ENCODE measurements at places on chromosomes 16 and 17.

DNA sequence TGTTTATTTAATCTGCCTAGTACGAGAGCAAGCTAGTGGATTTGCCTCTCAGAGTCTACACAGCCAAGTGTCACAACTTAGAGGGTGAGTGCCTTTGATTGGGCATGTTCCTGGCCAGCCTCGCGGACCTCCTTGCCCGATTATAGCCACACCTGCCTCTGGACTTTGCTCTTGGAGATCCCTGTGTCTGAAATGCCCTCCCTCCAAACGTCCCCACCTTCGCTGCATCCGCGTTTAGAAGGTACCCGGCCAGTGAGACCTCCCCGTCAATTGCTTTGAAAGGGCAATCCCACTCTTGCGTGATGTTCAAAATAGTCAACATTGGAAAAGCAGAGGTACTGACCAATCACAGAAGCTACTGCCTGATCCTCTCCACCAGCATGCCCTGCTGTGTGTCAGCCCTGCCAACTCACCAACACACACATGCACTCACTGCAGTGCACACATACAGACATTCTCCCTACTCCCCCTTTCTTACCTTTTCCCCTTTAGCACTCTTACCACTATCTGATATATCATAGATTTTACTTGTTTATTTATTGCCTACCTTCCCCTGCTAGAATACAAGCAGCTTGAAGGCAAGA, 6.5 kb upstream of the SDK2 start:
- no peak for DNase-seq

- DNase-seq, result peak; percentile 59
Measured at GRCh38 chr17:72136692-72137091, 15.9 kb downstream of the SOX9 start.

- peak; percentile 90 for DNase-seq
Measured at GRCh38 chr17:76103274-76104139, at the start of gene EXOC7. TSS of gene EXOC7 (minus strand) at chr17:76103787. CDS start at chr17:76103692, 95 bp downstream.

- no peak for DNase-seq
Measured at GRCh38 chr17:43810226-43810715, 22.7 kb downstream of the MPP3 start.

DNA sequence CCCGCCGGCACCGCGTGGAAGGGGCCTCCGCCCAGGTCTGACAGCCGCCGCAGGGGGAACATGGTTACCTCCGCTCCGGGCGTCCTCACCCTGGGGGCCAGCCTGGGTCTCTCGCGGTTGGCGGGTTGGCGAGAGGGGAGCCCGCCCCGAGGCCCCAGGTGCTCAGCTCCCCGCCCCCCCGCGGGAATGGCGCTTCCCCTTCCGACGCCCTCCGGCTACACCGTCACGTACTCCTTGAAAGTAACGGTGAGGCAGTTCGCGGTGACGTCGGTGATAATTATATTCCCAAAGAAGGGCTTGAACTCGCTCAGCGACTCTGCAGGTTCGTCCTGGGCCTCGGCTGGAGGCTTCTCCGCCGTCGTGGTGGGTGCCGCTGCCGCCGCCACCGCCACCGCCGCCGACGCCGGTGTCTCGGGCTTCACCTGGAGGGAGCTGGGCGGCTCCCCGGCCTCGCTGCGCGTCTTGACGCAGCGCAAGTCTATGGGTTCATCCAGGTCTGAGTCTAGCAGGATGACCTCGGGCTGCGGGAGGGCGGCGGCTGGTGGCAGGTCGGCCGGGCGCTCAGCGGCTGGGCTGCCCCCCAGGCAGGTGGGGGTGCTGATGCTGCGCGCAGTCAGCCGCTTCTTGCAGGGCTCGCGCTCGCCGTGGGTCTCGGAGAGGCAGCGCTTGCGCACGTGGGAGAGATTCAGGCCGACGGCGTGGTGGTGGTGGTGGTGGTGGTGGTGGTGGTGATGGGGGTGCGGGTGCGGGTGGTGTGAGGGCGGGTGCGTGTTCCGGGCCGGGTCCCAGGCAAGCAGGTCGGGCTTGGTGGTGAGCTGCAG, 5.3 kb downstream of the CBX4 start:
- no peak for DNase-seq

GRCh38 chr17:71335212-71335611, 785.6 kb upstream of the SOX9 start:
- peak; percentile 25 for DNase-seq

GRCh38 chr17:69401251-69401650, 13.2 kb upstream of the MAP2K6 start:
- DNase-seq, result no peak

DNA sequence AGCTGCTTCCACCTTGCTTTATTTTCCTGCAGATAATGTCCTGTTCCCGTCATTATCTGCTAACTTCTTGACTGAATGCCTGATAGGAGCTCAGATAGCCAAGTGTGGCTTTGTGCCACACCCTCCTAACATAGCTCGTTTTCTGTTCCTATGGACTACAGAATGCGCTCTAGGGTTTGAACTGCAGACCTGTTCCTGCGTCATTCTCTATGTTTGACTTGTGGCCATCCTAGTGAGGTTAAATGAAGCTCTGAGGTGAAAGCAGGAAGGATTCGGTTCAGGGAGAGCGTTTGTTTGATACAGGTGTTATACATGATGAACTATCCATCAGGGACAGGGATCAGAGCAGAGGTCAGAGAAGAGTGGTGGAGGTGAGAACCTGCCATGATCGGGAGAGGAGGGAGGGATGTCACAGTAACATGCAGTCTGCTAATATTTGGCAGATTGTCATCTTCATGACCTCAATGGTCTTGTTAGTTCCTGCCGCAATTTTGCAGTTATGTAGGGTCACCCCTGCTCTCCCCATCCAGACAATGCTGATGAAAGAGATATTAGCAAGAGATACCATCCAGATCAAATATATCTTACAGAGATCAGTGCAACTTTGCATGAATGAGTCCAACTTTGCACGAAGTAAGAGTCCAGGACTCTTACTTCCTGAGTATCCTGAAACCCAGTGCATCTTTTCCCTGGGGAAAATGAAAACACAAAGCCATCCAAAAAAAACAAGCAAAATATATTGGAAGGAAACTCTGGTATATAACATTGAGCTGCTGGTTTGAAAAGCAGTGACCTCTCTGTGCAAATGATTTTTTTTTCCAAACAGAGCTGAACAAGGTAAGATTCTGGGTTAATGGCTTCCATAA, 32.8 kb downstream of the MPHOSPH6 start:
- DNase-seq, result peak; percentile 23

- no peak for DNase-seq
Measured at GRCh38 chr17:75049706-75050105, 2.7 kb downstream of the KCTD2 start.

DNA sequence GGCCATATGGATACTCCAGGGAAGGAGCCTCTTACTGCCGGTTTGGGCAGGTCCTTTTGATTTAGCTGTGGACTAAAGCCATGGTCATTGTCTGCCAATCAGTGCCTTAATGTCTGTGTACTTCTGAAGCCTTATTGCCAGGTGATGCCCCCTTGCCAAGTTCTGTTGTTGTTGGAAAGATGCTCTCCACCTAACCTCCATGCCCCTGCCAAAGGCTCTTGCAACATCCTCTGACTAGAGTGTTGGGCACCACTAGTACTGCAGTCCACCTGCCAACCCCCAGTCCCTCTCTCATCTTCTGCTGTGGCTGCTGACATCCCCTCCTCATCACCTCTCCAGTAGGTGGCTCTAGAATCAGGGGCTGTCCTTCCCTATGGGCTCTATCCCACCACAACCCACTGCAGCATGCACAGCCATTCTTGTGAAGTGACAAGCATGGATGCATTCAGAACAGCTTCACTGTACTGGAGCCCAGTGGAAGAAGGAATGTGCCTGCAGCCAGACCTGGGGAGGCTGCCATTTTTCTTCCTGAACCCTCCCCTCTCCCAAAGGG, 375.3 kb upstream of the CDH5 start:
- DNase-seq, result no peak

DNA sequence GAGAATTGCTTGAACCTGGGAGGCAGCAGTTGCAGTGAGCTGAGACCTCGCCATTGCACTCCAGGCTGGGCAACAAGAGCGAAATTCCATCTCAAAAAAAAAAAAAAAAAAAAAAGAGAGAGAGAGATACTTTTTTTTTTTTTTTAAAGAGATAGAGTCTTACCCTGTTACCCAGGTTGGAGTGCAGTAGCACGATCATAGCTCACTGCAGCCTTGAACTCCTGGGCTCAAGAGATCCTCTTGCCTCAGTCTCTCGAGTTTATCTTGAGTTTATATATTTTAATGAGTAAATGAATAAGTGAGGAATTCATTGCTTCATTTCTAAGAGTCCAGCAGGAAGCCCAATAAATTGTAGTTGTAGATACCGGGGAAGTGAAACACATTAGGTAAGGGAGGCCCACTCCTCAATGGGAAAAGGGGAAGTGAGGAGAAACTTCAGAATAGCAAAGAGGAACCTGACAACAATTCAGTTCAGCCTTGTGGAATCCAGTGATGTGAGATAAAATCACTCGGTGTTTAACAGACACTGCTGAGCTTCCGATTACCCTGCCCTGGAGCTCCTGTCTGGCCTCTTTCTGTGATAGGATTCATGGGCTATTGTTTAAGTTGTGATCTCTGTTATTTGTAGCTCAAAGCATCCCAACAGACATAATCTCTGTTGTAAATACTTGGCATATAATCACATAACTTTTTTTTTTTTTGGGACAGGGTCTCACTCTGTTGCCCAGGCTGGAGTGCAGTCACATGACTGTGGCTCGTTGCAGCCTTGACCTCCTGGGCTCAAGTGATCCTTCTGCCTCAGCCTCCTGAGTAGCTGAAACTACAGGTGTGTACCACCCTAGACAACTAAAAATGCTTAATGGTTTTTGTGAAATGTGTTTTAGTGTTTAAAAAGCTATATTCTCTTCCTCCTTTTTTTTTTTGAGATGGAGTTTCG, 15.8 kb upstream of the ITGAM start:
- no peak for DNase-seq

DNA sequence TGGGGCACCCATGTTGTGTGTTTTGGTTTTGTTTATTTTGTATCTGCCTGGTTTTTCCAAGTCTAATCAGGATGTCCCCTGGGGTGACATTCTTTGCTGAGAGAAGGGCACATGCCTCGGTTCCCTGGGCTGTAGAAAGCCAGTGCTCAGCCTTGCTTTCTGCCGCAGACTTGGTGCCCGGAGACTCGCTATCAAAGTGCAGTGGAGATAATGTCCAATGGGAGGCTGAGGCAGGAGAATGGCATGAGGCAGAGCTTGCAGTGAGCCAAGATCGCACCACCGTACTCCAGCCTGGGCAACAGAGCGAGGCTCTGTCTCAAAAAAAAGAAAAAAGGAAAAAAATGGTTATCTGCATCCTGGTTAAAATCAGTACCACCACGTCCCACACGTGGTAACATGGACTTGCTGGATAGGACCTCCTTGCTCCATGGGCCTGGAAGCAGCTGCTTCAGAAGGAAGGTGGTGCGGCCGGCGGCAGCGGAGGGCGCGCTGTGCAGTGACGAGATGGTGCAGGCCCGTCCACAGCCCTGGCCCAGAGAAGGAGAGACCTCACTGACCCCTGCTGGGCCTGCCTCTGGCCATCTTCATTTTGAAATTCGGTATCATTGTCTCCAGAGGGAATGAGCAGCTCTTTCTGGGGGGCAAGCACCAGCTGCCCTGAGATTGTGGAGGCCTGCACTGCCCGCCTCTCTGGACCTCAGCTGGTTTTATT, 19.3 kb upstream of the IL17C start:
- no peak for DNase-seq

DNA sequence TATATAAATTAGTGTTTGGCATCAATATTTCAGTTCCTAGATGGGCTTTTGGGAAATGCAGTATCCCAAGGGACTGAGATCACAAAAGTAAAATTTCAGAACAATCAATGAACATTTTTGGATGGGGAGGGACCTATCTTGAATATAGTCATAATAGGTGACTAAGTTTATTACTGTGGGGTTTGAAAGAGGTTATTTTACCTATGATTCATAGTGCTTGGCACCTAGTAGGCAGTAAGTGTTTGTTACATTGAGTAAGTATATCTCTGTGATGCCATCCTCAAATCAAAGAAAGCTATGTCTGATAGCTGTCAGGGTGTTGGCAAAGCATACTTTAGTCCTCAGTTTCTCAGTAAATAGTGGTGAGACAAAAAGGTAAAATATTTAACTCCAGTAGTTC, 36.9 kb downstream of the ZNF207 start:
- DNase-seq, result no peak

DNA sequence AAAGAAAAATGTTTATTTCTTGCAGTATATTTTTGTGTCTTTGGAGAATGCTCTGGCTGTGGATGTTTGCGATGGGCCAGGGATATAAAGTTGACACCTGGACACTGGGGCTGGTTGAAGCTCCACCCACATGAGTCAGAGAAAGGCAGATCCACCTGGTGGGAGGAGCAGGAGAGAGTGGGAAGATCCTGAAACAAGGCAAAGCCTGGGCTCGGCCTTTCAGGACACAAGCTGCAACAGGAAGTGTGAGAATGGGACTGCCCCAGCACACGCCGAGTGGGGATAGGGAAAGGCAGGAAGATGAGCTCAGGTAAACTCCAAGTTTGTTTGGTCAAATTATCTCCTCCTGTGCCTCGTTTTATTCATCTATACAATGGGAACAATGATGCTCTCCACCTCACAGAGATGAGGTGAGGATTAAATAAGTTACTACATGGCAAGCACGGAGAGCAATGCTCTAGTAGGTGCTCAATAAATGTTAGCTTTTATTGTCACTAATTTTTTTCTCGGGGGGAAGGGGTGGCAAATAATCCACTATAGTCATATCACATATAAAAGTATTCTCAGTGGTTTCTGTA, 21.4 kb upstream of the PITPNM3 start:
- no peak for DNase-seq

DNA sequence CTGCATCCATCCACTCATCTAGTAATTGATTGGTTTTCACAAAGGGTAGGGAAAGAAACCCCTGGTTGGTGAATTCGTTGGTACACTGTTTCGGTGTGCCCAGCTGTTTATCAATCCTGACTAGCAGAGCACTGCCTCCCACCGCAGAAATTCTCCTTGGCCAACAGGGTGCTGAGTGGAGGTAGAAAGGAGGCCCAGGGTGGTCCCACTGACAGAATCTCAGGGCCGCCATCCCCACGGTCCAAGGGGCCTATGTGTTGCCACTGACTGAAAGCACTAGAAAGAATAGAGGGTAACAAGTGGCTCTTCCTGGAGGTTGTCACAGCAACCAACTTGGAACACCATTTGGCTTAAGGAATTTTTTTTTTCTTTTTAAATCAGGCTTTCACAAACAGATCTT, 8.4 kb upstream of the RCVRN start:
- no peak for DNase-seq

GRCh38 chr17:74182041-74182723, 21.3 kb upstream of the RPL38 start:
- DNase-seq, result no peak

GRCh38 chr17:64423881-64424280, 25.0 kb upstream of the MILR1 start:
- peak; percentile 29 for DNase-seq

- no peak for DNase-seq
Measured at GRCh38 chr17:58028578-58028977, 21.5 kb upstream of the SRSF1 start.

All from fibroblast of upper back skin (primary cell).